ENCODE measurements at places on chromosomes 6 and 20.

DNA sequence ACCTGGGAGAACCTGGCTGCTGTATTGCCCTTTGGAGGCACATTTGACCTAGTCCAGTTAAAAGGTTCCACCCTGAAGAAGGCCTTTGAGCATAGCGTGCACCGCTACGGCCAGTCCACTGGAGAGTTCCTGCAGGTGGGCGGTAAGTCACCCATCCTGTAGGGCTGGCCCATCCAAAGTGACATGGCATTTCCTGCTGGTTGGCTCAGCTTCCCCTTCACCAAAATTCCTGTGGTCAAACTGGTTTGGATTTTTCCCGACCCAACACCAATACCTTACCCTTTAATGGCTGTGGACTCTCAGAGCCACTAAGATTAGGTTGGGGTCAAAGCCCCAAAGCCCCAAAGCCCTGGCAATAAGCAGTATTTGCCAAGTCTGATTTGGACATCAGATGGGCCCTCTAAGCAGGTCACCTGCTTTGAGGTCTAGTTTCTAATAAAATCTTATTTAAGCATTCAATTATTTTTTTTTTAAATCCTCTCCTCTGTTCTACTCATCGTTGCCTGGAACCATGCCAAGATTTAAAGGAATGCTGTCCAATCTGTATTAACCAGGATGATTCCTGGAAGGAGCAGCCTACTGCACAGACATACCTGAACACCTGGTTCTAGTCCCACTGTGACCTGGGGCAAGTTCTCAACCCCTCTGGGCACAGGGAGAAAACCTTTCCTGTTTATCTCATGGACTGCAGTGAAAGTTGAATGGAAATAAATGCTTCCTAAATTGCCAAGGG lies 40.8 kb downstream of the NT5E start:
- DNase-seq: no peak

- no peak for DNase-seq
Observed at GRCh38 chr6:167505199-167505598, 180.3 kb downstream of the TTLL2 start.

GRCh38 chr6:137589067-137589848 lies 95.1 kb upstream of the OLIG3 start:
- DNase-seq: no peak

GRCh38 chr20:35166242-35166830 lies 5.5 kb upstream of the PROCR start:
- no peak for DNase-seq

DNA sequence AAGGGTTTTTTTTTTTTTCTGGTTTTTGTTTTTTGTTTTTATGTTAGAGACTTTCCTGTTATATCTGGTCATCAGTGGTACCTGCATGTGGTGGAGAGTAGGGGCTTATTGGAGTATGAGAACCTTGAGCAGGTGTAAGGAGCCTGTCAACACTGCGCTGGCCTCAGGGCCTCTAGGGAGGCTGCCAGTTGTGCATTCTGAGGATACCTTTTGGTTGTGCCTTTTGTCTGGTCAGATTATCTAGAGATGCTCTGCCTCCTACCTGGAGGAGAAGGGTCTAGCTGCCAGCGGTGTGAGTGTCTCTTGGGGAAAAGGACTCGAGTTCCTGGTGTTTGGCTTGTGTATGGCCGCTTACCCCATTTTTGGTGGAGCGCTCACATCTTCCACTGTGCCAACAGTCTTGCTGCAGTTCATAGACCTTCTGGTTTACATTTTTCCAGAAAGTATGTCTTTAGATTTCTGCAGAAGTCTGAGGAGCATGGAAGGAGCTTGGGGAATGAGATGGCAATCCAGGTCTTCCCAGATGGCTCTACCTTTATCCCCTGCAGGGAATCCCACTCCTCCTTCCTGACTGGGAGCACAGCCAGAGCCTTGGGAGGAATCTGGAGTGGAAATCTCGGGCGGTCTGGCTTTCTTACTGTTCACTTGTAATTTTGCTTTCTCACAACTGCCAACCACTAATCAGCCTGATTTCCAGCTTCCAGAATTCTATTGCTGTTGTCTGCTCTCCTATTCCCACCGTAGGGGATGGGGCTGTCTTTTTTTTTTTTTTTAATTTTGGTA lies 49.9 kb downstream of the PTPN1 start:
- no peak for DNase-seq

DNA sequence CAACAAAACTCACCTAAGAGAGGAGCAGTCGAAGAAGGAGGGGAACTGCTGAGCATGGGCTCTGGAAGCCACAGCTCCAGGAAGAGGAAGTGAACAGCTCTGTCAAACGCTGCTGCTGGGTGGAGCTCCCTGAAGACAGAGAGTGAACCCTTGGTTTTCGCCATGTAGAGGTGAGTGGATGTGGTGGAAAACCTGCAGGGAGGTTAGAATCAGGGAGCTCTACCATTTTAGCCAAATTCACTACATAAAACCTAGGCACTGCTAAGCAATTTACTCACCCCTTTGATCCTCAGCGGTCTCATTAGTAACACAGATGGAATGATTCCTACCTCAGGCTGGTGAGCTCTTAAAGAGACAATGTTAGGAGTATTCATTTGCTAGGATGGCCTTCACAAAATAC lies 19.4 kb upstream of the TFAP2A start:
- DNase-seq: no peak

Data from HTR-8/SVneo (cell line).